ENCODE measurements at places on chromosomes 7 and 10.

DNA sequence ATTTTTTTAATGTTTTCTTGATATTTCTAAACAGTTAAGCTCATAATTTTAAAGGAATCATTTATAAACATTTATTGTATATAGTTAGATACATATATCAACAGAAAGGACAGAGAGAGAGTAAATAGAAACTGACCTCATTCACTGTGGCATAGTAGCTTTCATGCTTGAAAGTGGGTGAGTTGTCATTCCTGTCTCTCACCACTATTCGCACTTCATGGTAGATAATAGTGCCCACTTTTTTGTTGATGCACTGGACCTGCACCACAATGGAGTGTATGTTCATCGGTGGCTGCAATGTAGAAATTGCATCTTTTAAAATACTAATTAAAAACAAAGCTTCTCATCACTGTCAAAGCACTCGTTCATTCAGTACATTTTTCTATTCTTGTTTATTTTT, 432.0 kb downstream of the PCDH15 start:
- no peak for DNase-seq

GRCh38 chr10:78953113-78953798, 115.5 kb upstream of the ZMIZ1 start:
- DNase-seq: no peak

GRCh38 chr7:41156268-41156667, 546.6 kb downstream of the INHBA start:
- no peak for DNase-seq

DNA sequence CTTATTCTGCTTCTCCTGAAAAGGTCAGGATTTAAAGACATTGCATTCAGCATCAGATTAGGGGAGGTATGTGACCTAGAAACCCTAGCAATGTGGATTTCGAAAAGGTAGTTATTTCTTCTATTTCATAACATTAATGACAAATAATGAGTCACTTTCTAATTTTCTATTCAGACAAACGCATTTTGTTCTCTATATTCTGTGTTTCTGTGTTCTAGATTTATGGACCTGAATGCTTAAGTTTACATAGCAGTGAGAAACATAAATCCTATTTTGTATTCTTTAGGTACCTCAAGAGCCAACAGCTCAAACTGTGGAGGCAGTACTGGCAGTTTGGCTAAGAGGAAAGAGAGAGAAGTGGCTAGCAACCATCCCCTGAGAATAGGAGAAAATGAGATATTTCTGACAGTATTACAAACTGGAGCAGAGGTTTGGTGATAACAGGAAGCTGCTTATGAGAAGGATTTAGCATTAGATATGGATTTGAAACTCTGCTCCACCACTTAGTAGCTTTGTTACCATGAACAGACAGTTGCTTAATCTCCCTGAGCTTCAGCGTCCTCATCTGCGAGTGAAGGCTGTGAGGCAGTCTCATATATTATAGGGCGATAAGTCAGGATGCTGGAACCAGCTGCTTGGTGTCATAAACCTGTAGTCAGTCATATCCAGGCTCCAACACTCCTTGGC, 28.2 kb downstream of the CDK14 start:
- DNase-seq: no peak

- DNase-seq: no peak
Measured at GRCh38 chr7:106668861-106669524, 8.0 kb upstream of the CCDC71L start.

All from activated CD4-positive, alpha-beta T cell treated with anti-CD3 and anti-CD28 coated beads, Interleukin-2, Interleukin-4, amounts not matched to agents 100 ng/mL and 50 ng/mL, durations not matched to agents 16 hours and 8 hours (primary cell).